Upper lobe of right lung (tissue), 1 donor: ENCODE measurements at places on chromosomes 3 and 15. TPM values are rescaled to one million over a fixed set of nuclear protein-coding genes. Genes with fewer than 3 reads are reported as not detected.

GRCh38 chr3:142997330-142997729 lies 4.0 kb upstream of the U2SURP start:
- H3K4me1 ChIP-seq: peaks cover 5% of the 10 kb centered on the region
- no peak for DNase-seq
- H3K4me3 ChIP-seq: no peak overlapping the region
- no peaks in the 10 kb centered on the region for H3K27me3 ChIP-seq
- H3K36me3 ChIP-seq: no peaks in the 10 kb centered on the region
- no peak overlapping the region for H3K27ac ChIP-seq

- H3K36me3 ChIP-seq: no peaks in the 10 kb centered on the region
- H3K27me3 ChIP-seq: no peaks in the 10 kb centered on the region
- H3K27ac ChIP-seq: no peak overlapping the region
- peak; percentile 36 for DNase-seq
- no peaks in the 10 kb centered on the region for H3K4me1 ChIP-seq
- no peak overlapping the region for H3K4me3 ChIP-seq
Measured at GRCh38 chr15:68384451-68385239, 47.3 kb downstream of the ITGA11 start.

DNA sequence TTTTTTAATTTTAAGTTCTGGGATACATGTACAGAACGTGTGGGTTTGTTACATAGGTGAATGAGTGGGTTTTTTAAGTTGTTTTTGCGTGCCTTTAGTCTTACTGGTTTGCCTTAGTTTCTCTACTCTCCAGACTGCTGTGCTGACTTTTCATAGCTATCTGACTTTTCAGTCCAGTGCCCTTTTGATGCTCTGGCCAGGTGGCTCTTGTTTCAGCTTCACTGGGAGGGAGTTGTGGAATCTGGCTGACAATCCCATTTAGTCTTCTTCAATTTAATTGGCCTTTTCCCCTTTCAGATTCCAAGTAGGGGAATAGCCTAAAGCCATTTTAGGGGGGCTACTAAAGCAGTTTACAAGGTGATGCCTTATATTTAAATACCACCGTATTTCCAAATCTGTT lies 30.1 kb downstream of the FNDC3B start:
- no peak overlapping the region for H3K4me3 ChIP-seq
- DNase-seq: no peak
- no peak overlapping the region for H3K27ac ChIP-seq
- H3K36me3 ChIP-seq: no peaks in the 10 kb centered on the region
- no peaks in the 10 kb centered on the region for H3K27me3 ChIP-seq
- H3K4me1 ChIP-seq: peaks cover 73% of the 10 kb centered on the region

DNA sequence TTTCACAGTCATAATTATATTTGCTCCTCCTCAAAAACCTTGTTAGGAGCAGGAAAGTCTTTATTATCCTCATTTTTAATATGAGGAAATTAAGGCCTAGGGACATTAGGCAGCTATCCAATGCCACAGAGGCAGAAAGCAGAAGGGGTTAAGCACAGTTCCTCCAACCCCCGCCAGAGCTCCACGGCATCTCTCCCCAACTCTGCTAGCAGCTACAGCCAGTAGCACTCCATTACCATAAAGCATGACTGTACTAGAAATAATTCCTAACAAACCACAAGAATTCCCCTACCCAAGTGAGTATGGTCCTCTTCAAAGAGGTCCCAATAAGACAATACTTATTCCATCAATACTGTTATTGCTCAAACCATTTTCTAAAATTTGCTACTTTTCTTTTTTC lies 9.8 kb downstream of the HEG1 start:
- DNase-seq: no peak
- H3K4me3 ChIP-seq: no peak overlapping the region
- H3K4me1 ChIP-seq: peaks cover 79% of the 10 kb centered on the region
- peak overlapping the region; percentile 82 for H3K27ac ChIP-seq
- H3K27me3 ChIP-seq: no peaks in the 10 kb centered on the region

Gene GOLGA8Q
- total RNA-seq: 2.3 TPM

Gene SGO1
- total RNA-seq: not detected
